ENCODE measurements at places on chromosomes 2 and 18.

- DNase-seq: no peak
These were observed 189.2 kb downstream of the NCKAP5 start for GRCh38 chr2:133378928-133379549.

DNA sequence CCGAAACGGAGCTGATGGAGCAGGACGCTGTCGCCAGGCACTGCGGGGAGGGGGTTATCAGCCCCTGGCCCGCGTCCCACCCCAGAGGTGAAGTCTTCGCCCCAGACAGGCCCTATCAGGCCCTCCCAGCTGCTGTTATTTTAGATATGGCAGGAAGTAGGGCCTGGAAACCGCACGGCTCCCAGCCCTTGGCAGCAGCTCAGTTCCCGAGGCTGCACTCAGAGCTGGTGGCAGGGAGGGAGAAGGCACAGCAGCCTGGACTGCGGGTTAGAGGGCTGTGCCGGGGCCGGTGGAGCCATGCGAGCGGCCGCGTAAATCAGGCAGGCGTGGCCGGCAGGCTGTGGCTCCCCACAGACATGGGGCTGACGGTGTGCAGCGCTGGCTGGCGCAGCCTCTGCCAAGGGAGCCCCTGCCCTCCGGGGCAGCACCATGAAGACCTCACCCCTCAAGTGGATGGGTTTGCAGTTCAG lies 111.4 kb downstream of the NFATC1 start:
- DNase-seq: no peak

DNA sequence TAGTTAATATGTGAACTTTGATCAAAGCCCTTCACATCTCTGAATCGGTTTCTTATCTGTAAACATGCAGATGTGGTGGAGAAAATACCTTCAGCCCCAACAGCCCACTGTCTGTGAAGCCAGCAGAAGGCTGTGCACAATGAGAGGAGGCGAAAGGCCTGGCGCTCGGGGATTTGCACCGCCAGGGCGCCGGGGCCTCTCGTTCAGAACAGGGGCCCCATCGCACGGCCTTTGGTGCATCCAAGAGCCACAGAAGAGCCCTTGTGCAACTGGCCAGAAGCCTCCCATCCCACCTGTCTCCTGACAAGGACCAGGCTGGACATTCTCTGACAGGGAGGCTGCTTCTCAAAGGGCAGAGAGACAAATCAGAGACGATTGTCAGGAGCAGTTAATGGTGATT lies 407.2 kb upstream of the MYT1L start:
- no peak for DNase-seq

DNA sequence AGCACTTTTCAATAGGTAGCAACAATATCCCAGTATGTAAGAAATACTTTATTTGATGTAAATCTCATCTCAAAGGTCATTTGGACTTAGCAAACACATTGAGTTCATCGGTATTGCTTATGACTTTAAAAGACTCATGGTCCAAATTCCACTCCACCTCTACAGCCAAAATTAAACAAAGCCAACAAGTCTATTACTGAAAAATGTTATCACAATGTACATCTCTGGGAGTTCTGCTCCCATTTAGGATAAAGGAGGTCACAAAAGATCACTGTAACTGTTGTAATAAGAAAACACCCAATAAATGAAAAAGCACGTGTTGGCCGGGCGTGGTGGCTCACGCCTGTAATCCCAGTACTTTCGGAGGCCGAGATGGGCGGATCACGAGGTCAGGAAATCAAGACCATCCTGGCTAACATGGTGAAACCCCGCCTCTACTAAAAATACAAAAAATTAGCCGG lies 50.0 kb downstream of the ESCO1 start:
- DNase-seq: no peak

DNA sequence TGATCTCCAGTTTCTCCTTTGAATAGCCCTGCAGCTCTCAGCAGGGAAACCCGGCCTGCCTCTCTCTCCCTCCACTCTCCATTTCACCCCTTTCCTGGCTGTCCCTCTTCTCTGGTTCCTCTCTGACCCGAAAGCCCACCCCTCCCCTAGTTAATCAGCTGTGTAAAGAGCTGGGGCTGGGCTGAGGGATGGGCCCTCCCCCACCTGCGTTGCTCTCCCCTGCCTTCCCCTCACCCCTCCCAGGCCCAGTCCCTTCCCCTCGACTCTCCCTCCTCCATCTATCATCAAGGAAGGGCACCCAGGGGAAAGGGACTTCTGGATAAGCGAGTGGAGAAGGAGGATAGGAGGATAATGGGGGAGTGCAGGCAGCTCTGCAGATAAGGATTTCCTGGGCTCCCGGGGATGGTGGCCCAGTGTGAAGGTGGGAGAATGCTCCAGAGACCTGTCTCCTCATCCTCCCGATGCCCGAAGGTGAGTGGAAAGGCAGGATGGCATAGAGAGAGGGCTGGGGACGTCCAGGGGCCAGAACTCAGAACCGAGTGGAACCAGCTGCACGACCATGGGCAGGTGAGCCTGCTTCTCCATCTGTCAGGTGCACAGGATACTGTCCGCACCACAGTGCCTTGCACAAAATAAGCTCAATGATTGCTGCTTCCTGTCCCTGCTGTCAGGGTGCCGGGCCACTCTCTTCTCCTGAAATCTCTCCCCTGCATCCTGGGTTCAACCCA lies 12.0 kb downstream of the SLC30A3 start:
- DNase-seq: no peak

DNA sequence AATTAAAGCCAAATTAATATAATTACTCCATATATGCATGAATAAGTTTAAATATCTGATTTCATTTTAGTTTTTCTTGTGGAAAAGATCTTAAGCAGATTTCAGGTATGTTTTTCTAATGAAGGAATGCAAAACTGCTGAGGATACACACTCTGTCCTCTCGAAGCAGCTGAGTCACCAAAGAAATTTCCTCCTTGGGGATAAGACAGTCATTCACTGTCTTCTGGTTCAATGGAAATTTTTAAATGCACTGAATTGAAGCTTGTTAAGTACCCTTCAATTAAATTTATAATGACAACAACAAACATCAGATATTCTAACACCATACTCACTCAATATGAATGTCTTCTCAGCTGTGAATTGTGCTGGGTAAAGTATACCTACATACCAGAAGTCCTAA lies 101.5 kb upstream of the DNER start:
- DNase-seq: no peak

DNA sequence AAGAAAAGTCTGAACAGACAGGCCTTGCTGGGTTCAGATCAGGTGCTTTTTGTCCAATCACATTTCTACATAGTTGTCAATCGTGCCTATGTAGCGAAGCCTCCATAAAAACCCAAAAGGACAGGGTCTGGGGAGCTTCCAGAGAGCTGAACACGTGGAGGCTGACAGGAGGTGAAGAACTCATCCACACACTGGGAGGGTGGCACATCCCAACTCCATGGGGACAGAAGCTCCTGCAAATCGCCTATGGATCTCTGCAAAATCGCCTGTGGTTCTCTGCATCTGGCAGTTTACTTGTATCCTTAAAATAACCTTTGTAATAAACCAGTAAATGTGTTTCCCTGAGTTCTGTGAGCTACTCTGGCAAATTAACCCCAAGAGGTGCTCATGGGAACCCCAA lies 12.4 kb downstream of the ALPK2 start:
- DNase-seq: no peak

GRCh38 chr2:181281206-181281832 lies 175.9 kb upstream of the ITGA4 start:
- DNase-seq: no peak

DNA sequence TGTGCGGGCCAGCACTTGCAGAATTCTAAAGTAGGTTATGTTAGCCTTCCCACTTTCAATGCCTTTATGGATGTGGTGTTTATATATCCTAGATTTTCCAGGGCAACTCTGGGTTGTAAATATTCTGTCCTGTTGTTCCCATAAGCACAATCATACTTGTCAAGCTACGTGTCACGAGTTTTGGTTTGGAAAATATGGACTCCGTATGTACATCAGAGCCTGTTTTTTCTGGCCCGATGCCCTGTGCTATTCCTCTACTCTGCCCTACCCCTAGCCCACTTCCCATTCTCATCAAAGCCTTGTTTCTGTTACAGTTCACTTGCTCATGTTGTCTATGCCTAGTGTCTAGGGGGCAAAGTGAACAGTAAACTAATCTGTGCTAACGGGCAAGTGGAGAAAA lies 27.0 kb upstream of the ZEB2 start:
- no peak for DNase-seq

- DNase-seq: no peak
These were observed 15.7 kb downstream of the MSH6 start for GRCh38 chr2:47798631-47799030.

GRCh38 chr2:203739351-203739750 lies 32.9 kb downstream of the CD28 start:
- DNase-seq: peak; percentile 29

- DNase-seq: no peak
These were observed 75.4 kb upstream of the PGAP1 start for GRCh38 chr2:197001921-197002320.

DNA sequence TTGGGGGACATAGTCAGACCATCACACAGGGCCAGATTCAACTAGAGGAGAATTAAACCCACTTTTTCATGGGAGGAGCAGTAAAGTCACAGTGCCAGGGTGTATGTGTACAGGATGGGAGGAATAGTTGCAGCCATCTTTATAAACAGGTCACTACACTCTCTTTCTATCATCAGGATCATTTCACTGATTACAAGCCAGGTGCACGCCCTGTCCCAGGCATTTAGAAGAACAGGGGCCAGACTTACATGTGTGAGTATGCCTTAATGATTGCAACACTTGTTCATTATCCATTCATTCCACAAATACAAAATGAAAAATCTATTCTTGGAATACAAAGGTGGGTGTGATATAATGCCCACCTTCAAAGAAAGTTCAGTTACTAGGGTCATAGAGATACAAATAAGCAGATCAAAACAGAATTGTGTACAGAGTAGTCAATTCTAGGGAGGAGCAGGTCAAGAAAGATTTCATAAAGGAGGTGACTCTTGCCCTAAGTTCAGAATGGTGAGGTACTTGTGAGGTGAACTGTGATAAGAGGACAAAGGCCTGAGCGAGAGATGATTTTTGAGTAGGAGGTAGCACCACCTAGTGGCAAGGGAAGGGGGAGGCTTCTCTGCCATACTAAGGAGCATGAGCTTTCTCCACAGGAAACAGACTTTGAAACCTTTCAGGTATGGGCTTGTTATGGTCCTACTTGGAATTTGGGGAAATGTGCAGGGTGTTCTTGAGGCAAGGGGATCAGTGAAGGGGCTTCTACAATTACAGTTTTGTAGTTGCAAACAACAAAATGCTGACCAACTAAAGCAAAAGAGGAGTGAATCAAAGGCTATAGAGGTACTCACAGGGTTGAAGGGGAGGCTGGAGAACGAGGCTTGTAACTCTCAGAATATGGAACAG lies 156.3 kb downstream of the SUCLG1 start:
- peak; percentile 9 for DNase-seq

DNA sequence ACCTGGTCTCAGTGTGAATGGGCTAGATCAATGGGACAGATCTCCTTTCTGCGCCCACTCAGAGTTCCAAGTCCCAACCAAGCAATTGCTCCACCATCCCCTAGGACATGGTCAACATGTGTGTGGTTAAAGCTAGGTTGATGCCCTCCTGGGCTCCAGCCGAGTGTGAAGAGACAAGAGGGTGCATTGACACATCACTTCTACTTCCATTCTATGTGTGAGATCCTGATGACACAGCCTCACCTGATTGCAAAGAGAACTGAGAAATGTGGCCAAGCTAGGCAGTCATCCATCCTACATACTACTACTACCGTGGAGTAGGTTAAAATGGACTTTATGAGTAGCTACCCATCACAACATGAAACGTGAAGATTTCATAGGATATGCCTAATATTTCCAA lies 106.8 kb downstream of the NCKAP5 start:
- DNase-seq: no peak

- no peak for DNase-seq
These were observed 12.2 kb downstream of the GREB1 start for GRCh38 chr2:11546072-11546471.

DNA sequence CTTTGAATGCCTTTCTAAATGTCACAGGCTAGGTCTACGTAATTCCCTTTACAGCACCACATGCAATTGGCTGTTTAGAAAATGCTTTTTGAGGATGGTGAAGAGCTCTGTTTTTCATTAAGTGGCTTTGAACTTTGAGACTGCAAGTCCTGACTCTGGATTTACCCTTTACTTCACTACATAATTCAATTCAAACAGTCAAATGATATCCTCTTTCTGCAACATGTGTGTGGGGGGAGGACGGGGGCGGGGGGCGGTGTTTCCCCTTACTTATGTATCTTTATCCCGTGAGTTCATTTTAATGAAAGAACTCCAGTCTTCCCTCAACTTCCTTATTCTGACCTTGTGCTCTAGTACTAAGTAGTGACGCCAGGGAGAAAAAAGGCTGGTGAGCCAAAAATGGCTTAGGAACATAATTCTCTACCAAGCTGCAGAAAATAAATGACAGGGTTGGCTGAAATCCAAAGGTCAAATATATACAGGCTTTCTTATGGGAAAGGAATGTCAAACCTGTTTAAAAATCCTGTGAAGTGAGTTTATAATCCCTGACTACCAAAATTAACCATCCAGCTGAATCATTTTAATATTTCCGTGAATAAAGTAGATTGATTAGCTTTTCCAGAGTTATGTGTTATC lies 119.6 kb downstream of the SLC8A1 start:
- no peak for DNase-seq

DNA sequence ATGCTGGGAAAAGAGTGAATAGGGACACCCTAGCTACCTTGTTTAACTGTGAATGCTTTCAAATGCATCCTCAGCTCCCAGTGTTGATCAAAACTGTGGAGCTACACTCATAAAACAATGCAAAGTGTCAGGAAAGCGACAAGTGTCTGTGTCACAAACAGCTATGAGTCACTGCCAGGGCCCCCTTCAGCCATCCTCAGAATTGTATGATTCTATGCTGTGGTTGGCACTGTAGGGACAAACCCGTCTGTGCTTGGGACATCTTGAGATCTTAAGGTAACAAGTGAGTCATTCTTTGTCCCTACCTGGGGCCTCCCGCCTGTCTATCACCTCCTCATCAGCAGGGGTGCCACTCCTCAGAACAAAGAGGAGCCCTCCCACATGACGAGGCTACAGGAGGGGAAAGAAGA lies 42.4 kb downstream of the KLF7 start:
- peak; percentile 48 for DNase-seq

GRCh38 chr2:224103651-224104050 lies 64.6 kb upstream of the SERPINE2 start:
- no peak for DNase-seq

DNA sequence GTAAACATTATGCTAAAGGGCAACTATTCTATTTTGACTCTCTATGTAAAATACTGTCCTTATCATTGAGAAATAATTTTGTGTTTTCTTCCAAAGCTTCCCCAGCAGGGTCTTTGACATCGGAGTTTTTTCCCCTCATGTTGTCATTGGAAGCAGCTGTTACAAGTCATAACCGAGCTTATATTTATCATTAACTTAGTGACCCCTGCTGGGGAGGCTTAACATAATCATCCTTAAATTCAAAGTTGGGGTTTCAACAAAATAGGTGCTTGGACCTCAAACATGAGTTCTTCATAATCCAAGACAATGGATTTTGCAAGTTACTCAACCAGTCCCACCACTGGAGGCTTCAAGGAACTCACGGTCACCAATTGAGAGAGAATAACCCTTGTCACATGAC lies 330.9 kb downstream of the DCC start:
- DNase-seq: no peak

DNA sequence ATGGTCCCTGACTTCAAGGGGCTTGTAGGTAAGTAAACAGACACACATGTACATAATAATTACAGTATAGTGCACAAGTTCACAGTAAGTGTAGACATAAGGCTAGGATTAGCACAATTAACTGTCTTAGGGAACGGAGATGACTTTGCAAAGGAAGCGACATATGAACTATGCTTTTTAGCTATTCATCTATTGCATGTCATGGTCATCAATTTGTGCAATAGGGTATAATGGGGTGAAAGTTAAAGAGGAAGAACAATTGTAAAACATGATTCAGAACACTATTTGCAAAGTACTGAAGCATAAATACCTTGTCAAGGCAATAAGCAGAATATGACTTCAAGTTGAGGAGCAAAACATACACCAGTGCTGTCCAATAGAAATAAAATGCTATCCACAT lies 112.3 kb upstream of the SLC8A1 start:
- DNase-seq: no peak

Data from stimulated activated naive CD4-positive, alpha-beta T cell treated with Interleukin-2 at 50 U/mL for 16 hours (primary cell).